HS-5 (cell line): ENCODE measurements at places on chromosomes 11 and 22.
A peak's percentile ranks its signal among the peaks of the same experiment; 100 is the strongest.

DNA sequence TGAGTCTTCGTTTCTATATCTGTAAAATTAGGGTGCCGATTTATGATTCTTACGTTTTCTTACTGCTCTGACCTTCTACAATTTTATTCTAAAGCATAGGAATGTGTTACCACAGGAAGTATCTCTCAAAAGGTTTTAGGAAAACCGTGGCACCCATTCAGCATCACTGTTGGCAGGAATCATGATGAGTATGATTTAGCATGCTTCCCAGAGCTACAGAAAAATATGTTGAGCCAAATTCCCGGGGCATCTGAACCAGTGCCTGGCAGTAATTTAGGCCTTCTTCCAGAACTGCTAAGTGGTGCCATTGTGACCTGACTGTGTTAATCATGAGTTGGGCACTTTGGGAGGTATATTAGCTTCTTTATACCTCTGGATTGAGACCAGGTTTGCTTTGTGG is 605.0 kb upstream of the RAG2 start:
- DNase-seq: no peak

- no peak for DNase-seq
These were observed 13.0 kb downstream of the TBC1D10A start for GRCh38 chr22:30313527-30314363.

- no peak for DNase-seq
These were observed 188.1 kb upstream of the PDGFD start for GRCh38 chr11:104352036-104352435.

- no peak for DNase-seq
These were observed 134.0 kb upstream of the TEAD1 start for GRCh38 chr11:12540075-12540680.

- no peak for DNase-seq
These were observed 243.6 kb upstream of the LUZP2 start for GRCh38 chr11:24253237-24253760.

DNA sequence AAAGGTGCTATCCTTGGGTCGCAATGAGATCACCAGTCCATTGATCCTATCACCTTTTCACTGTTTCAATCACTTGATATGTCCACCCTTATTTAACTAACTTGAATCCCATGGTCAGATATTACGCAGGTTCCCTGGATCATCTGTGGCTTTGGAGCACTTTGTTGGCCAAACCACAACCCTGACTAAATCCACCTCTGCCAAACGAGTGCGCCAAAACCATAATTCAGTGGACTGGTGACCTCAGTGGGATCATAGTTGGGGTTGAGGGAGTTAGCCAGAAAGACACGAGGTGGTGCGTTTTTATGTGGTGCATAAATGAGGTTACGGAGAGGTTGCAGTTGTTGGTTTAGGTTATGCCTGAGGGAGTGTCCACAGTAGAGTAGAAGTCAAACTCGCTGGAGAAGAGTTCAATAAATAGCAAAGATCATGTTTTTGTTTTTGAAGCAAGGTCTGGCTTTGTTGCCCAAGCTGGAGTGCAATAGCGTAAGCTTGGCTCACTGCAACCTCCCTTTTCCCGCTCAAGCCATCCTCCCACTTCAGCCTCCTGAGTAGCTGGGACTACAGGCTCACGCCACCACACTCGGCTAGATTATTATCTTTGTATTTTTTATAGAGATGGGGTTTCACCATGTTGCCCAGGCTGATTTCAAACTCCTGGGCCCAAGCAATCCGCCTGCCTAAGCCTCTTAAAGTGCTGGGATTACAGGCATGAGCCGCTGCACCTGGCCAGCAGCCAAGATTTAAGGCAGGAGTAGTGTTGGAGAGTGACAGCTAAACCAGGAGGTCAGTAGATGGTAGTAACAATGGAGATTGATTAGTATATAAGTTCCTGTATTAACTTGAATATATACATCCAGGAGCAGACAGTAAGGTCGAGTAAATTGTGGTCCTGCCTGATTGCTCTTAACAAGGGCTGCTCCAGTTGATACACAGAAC is 4.5 kb downstream of the FOXR1 start:
- no peak for DNase-seq

GRCh38 chr22:38325587-38325986 is 8.4 kb upstream of the CSNK1E start:
- no peak for DNase-seq

DNA sequence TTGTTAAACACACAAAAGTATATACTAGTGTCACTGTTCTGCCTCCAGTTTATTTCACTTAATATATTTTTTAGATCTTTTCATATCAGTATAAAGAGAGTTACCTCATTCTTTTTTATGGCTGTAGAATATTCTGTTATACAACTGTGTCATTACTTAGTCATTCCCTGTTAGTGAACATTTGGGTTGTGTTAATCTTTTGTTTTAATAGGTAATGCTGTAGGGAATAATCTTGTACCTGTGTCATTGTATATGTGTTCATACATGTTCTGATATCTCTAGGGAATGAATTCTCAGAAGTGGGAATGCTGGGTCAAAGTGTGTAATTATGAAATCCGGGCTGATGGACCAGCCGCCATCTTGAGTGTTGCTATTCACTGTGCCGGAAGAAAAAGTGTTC is 71.4 kb downstream of the SWAP70 start:
- no peak for DNase-seq

DNA sequence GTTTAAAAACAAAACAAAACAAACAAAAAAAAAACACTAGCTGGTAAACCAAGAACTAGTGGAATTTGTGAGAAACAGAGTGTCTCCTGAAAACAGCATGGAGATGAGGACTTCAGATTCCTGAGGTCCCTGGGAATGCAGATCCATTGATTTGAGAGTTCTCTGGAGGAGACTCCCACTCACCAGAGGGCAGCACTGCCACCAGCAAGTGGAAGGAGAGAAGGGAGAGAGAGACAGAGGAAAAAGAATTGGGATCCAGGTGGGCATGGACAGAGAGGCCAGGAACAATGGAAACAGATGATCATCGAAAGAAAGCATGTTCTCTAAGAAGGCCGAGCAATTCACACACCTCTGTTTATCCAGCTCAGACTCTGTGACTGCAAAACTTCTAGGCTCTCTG is 31.8 kb downstream of the ETS1 start:
- no peak for DNase-seq

DNA sequence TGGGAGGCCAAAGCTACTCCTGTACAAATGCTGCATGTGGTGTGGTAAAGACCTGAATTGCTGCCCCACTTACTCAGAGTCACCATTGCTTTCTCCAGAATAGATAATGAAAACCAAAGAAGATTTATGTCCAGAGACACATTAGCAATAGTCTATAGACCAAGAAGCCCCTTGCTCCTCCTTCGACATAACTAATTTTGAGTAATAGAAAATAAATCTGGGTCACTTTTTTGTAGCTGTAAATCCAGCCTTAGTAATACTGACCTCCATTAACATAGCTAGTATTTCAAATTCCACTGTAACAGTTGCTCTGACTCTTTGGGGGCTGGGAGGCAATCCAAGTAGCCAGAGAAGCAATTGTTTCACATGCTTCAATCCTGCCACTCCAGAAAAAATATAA is 145.9 kb downstream of the MAML2 start:
- no peak for DNase-seq

DNA sequence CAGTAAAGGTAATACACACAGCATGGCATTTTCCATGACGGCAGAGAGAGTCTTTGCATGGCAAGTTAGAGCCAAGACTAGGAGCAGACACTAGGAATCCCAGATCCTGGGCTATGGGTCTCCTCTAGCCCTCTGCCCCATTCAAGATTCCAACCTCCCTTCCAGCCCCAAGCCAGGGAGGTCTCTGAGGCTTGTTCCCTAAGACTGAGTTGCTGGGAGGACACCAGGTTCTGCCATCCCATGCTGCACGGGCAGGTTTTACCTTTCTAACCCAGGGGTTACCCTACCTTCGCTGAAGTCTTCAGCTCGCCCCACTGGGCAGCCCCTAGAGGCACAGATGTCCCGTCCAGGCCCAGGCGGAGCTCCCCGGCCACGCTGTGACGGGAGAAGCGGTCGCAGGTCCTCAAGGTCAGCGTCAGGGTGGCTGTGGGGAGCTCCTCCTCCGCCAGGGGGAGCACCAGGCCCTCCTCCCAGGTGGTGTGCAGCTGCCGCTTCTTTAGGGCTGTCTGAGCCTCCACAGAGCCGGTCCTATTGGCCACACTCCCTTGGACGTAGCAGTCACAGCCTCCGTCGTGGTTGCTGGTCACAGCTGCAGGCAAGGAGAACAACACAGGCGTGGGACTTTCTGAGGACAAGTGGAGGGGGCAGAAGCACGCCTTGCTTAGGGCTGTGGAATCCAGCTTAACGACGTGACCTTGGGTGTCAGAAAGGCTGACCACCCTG is 33.8 kb downstream of the SYT13 start:
- no peak for DNase-seq

GRCh38 chr11:121841487-121842191 is 274.4 kb downstream of the BLID start:
- DNase-seq: peak; percentile 72

GRCh38 chr11:42049650-42050049 is 590.2 kb upstream of the LRRC4C start:
- DNase-seq: no peak

DNA sequence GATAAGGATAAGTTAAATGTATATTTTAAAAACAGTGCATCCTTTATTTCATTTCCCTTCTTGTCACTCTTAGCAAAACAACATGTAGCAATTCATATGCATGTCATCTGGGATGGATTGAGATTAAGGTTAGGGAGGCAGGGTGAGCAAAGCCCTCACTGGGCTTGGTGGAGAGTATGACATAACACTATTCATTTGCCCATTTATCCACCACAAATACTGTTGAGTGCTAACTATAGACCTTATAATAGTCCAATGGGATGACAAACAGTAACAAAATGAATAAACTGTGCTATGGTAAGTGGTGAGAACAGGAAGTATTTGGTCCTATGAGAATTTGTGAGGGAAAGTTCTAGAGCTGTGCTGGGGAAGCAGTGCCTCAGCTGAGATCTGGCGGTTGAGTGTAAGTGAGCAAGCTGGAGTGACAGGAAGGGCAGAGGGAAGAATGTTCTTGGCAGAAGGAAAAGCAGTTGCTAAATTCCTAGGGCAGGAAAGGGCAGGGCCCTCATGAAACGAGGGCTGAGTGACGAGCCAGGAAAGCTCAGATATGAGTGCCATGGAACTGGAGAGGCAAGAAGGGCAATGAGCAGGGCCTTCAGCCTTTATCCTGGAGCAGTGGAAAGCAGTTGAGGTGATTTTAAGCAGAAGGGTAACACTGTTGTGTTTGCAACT is 6.7 kb downstream of the HSD17B12 start:
- DNase-seq: no peak

DNA sequence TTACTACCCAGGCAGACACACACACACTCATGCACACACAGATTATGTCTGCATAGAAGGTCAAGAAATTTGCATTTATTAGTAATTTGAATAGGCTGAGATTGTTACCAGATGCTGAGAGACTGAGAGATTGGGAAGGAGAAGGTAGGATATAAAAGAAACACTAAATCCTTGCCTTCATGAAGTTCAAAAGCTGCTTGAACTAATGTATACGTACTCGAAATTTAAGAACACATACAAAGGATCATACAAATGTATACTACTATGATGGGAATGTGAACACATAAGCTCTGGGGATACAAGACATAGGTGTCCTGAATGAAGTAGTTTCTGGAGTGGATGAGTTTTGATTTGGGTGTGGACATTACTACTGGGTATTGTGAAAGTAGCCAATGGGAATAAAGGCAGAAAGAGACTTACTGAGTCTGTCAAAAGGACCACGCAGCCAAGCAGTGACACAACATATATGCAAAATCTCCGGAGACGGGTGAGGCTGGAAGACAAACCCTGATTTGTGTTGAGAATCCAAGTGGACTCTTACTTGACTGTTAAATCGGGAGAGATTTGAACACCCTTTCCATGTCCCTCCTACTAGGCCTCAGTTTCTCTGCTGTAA is 7.3 kb upstream of the PKNOX2 start:
- no peak for DNase-seq

DNA sequence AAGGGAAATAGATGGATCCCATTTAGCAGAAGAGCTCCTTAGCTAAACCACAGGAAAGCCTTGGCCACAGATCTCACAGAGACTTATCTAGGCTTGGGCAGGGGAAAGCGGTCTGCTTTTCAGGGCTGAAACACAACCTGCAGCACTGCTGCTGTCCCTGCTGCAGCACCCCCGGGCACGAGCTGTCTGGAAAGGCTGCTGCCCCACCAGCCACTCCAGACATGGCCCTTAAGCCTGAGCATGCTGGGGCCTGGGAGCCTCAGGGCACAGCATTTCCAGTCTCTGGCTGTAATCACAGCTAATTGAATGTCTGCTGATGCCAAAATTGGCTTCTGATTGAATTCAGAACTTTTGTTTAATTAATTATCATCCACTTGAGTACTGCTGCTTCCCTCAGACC is 115.0 kb downstream of the TMPRSS5 start:
- DNase-seq: no peak

DNA sequence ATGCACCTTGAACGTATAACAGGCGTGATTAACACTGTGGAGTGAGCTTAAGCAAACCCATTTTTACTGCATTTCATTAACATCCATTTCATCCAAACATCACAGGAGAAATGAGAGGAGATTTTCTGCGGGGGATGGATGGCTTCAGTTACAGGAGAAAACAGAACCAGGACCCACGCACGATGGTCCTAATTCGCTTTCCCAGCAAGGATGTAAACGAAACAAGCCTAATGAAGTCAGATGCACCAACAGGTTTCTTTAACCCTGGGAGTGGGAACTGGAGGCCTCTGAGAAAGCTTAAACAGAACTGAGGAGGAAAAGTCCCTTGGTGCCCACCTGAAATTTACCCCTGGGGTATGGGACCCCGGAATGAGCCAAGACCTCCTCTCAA is 2.7 kb downstream of the CADM1 start:
- no peak for DNase-seq

- no peak for DNase-seq
These were observed 10.4 kb upstream of the C22orf39 start for GRCh38 chr22:19457828-19458428.

DNA sequence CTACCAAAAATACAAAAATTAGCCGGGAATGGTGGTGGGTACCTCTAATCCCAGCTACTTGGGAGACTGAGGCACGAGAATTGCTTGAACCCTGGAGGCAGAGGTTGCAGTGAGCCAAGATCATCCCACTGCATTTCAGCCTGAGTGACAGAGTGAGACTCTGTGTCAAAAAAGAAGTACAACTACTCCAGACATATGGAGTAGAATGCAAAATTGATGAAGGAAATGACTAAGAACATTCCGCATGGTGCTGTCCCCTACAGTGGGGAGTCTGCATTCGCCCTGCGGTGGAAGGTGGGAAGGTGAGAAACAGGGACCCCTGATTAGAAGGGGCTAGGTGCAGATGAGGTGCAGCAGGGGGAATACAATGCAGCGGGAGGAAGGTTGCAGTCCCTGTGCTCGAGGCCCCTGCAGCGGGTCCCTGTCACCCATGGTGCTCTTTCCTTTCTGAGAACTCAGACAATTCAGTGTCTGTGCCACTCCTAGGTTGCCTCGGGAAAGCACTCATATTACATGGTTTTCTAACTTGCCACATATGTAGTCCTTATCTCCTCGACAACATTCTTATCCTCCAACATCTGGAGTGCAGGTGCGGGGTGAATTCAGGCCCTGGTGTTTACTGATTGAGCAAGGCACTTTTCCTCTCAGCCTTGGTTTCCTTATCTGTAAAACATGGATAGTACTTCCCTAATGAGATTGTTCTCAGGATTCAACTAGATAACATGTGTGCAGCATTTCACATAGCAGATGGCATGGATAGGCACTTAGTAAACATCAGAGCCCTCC is 5.2 kb downstream of the POLD4 start:
- no peak for DNase-seq

- no peak for DNase-seq
These were observed 21.6 kb downstream of the LRRC55 start for GRCh38 chr11:57203359-57203758.

- DNase-seq: no peak
These were observed 12.3 kb downstream of the TANGO2 start for GRCh38 chr22:20033045-20033706.
